Stimulated activated CD4-positive, alpha-beta T cell treated with anti-CD3 and anti-CD28 coated beads, Interleukin-2, amount 100 ng/mL, for 4 hours (primary cell): ENCODE measurements at places on chromosomes 16 and 17.

DNA sequence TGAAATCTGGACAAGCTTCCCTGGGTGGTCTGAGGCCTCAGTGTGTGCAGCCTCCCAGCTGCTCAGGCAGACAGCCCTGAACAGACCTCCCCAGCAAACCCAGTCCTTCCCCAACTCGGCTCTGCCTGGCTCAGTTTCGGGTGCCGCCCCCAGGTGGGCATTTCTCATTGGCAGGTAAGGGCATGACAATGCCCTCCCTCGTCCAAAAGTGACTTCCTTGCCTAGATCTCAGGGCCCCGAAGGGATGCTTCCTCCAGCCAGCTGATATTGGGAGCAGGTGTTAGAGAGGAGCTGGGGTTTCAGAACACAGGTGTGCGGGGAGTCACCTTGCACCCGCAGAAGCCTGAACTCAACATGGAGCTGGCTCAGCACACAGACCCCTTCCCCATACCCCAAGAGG, 3.8 kb upstream of the PPL start:
- no peak for DNase-seq

DNA sequence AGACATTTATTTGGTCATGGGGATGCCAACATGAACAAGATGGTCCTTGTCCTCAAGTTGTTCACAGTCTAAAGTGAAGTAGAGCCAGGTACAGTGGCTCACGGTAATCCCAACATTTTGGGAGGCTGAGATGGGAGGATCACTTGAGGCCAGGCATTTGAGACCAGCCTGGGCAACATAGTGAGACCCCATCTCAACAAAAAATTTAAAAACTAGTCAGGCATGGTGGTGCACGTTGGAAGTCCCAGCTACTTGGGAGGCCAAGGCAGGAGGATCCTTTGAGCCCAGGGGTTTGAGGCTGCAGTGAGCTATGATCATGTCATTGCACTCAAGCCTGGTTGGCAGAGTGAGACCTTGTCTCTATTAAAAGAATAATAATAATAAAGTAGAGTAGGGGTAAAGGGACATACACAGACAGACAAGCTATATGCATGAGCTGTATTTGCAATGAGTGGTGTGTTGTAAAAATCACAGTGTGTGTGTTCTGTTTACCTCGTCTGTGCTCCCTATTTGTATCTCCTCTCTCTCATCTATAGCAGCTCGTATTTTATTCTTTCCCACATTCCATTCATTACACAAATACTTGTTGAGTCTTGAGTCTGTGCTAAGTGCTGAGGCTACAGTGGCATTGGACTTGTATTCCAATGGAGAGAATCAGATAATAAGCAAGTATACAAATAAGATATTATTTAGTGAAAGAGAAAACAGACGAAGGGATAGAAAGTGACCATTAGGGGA, 73.9 kb upstream of the DHX40 start:
- no peak for DNase-seq

GRCh38 chr16:6160871-6161270, 1063.3 kb upstream of the EEF2KMT start:
- DNase-seq = no peak

DNA sequence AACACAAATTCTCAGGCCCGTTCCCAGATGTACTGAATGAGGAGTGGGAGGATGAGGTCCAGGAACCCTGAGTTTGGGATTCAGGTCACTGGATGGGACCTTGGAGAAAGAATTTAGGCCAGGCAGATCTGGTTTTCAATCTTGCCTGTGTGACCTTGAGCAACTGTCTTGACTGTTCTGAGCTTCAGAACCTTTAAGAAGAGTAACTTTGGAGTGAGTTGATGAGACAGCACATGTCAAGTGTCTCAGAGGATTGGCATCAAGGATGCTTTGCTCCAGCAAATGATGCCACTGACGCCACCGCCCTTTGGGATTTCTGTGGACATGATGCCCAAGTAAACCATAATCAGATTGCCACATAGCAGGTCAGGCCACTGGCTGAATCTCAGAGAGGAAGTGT, 56.2 kb upstream of the DNAJA2 start:
- no peak for DNase-seq

DNA sequence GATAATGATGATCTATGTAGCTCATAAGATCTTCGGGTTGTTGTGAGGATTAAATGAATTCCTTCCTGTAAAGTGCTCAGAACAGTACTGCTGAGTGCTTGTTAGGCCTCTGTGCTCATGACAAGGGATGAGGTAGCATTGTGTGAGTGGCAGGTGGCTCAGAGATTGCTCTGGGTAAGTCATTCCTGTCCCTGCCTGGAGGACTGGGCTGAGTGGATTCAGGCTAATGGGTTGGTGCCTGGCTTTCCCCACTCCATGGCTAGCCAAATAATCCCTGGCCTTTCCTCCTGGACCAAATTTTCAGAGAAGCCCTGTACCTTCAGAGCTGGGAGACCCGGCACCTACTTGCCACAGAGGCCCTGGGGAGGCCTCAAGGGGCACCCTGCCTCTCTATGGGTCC, 1.3 kb upstream of the CCDC92B start:
- no peak for DNase-seq

DNA sequence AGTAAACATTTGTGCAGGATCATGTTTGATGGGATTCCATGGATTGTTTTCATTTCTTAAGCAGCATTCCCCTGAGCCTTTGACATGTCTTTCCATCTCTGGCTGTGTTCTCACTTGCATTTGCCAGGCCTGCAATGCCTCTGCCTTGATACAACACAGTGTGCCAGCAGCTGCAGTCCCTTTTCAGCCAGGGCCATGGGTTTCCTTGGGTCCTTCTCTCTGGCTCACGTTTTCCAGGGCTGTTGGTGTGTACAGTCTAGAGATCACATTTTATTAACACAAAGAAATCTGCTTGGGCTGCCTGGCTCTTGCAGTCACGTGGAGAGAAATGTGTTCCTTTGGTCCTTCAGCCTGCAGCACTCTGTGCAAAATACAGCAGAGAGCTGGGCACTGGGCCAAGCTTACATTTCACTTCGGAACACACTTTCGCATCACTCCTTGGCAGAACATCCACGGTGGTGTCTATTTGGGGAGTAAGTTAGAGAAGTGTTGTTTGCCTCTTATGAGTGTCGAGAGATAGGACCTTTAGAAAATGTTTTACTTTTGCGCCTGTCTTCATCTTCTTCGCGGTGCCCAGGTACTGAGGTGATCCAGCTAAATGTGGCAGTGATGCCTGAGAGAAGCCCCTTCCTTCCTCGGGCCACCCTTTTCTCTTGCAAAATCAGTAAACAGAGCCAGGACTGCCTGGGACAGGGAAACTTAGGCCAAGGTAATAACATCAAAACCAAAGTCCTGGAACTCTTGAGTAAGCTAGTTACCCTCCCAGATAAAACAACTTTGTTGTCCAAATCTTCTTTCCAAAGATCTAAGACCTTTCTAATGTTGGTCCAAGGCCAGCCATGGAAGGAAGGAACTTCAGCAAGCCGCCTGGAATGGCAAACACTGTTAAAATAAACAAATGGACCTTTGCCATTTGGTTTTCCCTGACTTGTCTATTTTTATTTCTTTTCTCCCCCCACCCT, 20.9 kb downstream of the HLF start:
- no peak for DNase-seq

DNA sequence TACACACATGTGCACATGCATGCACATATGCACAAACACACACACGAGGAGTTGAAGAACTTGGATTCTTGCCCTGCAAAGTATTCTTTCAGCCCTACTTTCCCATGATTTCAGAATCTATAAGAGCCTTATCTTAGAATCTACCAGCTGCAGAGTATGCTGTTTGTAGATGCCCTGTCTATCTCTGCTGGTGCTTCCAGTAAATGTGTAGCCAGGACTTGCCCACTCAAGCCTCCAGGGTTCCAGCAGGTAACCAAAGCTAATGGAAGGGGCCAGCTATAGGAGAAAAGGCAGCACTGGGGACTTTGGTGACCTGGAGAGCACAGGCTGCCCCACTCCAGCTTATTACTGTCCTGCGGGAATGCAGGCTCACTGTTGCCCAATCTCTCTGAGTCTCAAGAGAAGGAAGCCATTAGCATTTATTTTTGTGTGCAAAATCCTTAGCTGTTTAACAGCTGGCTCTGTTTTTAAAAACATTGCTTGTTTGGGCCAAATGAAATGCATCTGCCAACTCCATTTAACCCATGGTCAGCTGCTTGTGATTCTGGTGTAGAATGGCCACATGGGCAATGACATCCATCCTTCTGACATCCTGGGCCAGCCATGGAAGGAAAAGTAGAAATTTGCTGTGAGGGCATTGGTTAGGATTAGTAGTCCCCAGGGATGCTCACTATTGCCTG, 28.6 kb upstream of the XYLT1 start:
- DNase-seq = no peak

GRCh38 chr17:33509331-33509730, 216.2 kb upstream of the ASIC2 start:
- no peak for DNase-seq

DNA sequence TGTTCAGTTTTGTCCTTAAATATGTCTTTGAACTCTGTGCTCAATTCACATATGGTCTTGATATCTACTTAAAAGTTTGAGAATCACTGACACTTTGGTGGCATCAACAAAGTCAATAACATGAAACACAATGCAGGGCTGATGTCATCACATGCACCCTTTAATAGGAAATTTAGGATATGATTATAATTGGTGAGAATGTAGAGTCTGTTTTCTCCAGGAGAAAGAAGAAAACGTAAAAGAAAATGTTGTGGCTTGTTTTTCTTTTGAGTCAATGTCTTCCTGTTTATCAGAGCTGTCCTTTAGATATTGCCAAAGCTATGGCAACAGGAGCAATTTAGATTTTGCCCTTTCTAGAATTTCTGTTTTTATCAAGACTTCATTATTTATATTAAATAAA, 396.9 kb downstream of the CDH13 start:
- no peak for DNase-seq

GRCh38 chr17:76844846-76845245, 23.4 kb upstream of the MGAT5B start:
- DNase-seq = no peak

GRCh38 chr17:45087504-45087975, 26.4 kb downstream of the NMT1 start:
- DNase-seq = no peak

- no peak for DNase-seq
These were observed 3.0 kb downstream of the TMEM132E start for GRCh38 chr17:34582185-34582900.

DNA sequence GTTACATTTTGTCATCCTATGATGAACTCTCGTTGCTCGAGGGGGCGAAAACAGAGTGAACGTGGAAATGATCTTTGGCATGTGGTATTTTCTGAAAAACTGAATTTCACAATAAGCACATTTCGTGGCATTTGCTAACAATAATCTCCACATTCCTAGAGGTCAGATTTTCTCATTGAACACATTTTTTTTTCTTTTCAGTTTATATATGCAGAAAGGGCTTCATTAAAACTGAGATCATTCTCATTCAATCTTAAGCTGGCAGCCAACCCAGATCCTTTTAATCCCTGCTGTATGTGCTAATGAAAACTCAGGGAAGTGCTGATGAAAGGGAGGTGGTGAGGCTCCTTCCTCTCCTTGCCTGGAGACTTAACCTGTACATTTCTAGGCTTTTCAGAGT, 52.6 kb downstream of the PRKCA start:
- DNase-seq = no peak
